Lung (tissue), 17 donors: ENCODE measurements at places on chromosomes 11 and 22. TPM values are rescaled to one million over a fixed set of nuclear protein-coding genes. Genes with fewer than 3 reads are reported as not detected.

GRCh38 chr11:27608951-27609350 is 91.3 kb downstream of the BDNF start:
- H3K27ac ChIP-seq: no peak overlapping the region
- no peak for DNase-seq
- no peaks in the 10 kb centered on the region for H3K36me3 ChIP-seq
- no peaks in the 10 kb centered on the region for H3K4me1 ChIP-seq
- H3K27me3 ChIP-seq: no peaks in the 10 kb centered on the region
- no peak overlapping the region for H3K4me3 ChIP-seq

The TRMT112 gene
- 154 TPM for total RNA-seq

DNA sequence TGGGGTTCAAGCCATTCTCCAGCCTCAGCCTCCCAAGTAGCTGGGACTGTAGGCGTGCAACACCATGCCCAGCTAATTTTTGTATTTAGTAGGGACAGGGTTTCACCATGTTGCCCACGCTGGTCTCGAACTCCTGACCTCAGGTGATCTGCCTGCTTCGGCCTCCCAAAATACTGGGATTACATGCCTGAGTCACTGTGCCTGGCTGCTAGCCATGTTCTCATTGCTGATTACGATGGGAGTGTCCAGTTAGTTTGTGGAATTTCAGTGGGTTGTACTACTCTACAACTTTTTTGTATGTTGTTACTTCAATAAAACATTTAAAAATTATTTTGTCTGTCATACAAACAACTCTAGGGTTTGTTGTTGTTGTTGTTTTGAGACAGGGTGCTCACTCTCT is 4.8 kb upstream of the VPS11 start:
- peaks cover 3% of the 10 kb centered on the region for H3K4me1 ChIP-seq
- no peak for DNase-seq
- H3K27me3 ChIP-seq: no peaks in the 10 kb centered on the region
- H3K4me3 ChIP-seq: no peak overlapping the region
- no peak overlapping the region for H3K27ac ChIP-seq

- H3K4me3 ChIP-seq: no peak overlapping the region
- no peaks in the 10 kb centered on the region for H3K27me3 ChIP-seq
- no peaks in the 10 kb centered on the region for H3K4me1 ChIP-seq
- H3K36me3 ChIP-seq: no peaks in the 10 kb centered on the region
- H3K27ac ChIP-seq: no peak overlapping the region
Measured at GRCh38 chr11:76620489-76620888, 50.1 kb downstream of the LRRC32 start.

DNA sequence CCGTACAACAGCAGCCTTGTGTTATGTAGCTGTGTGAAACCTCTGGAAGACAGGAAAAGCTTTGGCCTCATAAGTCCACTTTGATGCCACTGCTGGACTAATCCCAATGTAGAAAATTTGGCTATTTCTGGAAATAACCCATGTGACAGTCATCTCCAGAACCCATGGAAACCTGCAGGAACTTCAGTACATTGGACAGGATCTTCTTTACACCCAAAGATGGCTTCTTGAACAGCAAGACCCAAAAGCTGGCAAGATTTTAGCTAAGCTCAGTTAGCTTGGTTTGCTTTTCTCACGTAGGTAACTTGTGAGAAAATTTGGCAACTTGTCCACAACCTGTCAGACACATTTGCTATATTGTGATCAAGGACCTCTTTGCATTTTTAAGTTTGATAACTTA is 74.8 kb upstream of the RCN1 start:
- no peaks in the 10 kb centered on the region for H3K4me1 ChIP-seq
- no peak overlapping the region for H3K27ac ChIP-seq
- DNase-seq: no peak
- H3K27me3 ChIP-seq: no peaks in the 10 kb centered on the region
- no peak overlapping the region for H3K4me3 ChIP-seq
- H3K36me3 ChIP-seq: no peaks in the 10 kb centered on the region

The IGLL1 gene
- not detected for total RNA-seq

- no peak overlapping the region for H3K27ac ChIP-seq
- no peaks in the 10 kb centered on the region for H3K27me3 ChIP-seq
- peaks cover 9% of the 10 kb centered on the region for H3K4me1 ChIP-seq
Measured at GRCh38 chr11:106397787-106398501, 320.5 kb downstream of the AASDHPPT start.

The ART5 gene
- total RNA-seq: 1.7 TPM

- no peaks in the 10 kb centered on the region for H3K27me3 ChIP-seq
- no peaks in the 10 kb centered on the region for H3K36me3 ChIP-seq
- H3K4me3 ChIP-seq: peak within 1 kb of the TSS; percentile 47
Measured at GRCh38 chr22:39013942-39014722, at the start of gene APOBEC3C. Gene APOBEC3C, plus strand, starts transcription at chr22:39014257. Its CDS starts 106 bp downstream, at chr22:39014363.

The OR5P2 gene
- 0.83 TPM for total RNA-seq
